ENCODE measurements at places on chromosomes 1 and 21.

DNA sequence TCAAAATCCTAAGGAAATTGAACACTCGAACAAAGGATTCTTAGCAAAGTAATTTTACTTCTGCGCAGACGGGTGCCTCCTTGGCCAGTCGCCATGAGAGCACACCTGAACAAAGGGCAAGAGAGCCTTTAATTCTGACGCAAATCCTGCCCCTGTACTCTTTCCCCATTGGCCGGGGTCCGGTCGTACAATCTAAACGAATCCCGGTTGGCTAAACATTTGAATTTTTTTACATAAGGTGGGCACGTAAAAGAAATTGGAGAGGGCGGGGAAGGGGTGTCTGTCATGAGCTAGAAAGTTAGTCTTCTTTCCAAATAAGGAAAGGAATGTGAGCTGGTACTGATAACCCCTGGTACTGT, 8.2 kb upstream of the IL22RA1 start:
- no peak for DNase-seq

DNA sequence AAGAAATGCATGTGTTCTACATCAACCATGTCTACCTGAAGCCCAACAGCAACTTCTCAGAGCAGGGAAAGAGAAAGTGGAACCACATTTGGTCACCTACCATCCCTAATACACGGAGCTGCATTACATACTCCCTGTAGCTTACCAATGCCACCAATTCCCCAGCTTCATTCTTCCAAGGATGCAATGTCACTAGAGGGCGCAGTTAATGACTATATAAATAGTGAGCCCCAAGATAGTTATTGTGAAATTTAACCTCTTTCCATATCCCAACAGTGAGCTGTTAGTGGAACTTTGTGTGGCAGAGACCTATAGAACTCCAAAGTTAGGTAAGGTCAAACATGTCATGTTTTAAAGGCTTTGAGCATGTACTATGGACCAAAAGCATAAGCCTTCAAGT, 618.3 kb downstream of the SMYD3 start:
- DNase-seq: peak; percentile 74

- DNase-seq: no peak
These were observed 35.1 kb downstream of the PIGM start for GRCh38 chr1:159996653-159997052.

GRCh38 chr1:166811691-166812090, 27.6 kb upstream of the POGK start:
- no peak for DNase-seq

- DNase-seq: no peak
These were observed 176.5 kb downstream of the RERE start for GRCh38 chr1:8640950-8641349.

GRCh38 chr1:166785987-166786386, 53.3 kb upstream of the POGK start:
- peak; percentile 7 for DNase-seq

- no peak for DNase-seq
These were observed 4.5 kb downstream of the OVAAL start for GRCh38 chr1:180563026-180563827.

- DNase-seq: no peak
These were observed 49.8 kb downstream of the GIPC2 start for GRCh38 chr1:78095593-78095992.

- no peak for DNase-seq
These were observed 58.6 kb upstream of the TMPRSS2 start for GRCh38 chr21:41566500-41567014.

DNA sequence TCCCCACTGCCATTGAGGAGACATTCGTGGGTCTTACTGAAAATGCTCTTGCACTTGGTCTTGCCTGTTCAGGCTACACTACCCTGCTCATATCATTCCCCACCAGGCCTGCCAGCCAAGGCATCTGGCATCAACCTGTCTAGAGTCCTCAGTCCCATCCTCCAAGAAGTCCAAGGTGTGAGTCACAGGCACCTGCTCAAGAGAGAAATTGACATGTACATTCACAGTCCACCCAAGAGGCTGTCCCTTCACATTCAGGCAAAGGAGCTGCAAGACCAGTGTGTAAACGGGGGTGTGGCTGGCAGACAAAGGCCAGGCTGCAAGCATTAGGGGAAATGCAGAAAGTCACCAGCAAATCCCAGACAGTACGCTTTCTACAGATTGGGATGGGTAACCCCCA, 13.1 kb upstream of the PLA2G2C start:
- no peak for DNase-seq

DNA sequence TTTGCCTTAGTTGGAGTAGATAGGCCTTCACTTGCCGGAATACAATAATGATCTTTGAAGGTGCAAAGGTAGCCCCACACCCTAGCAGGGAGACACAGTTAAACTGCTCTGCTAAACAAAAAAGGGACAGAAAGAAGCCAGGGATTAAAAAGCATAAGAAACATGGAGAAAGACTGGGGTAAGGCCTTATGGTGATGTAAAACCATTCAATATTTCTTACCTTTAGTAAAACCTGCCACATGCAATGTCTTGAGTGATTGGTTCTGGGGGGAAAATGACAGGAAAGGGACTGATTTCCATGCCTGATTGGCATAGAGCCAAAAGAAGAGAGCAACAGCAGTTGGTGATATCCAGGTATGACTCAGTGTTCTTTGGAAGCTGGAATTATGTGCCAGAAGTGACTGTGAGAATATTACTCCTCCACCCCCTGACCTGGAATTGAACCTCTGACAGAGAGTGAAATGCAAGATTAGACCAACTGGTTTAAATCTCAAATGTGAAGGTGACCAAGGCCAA, 8.1 kb downstream of the DNASE2B start:
- DNase-seq: no peak

- DNase-seq: no peak
These were observed 68.2 kb downstream of the CLSTN1 start for GRCh38 chr1:9755441-9755995.

- no peak for DNase-seq
These were observed 6.6 kb downstream of the RSBN1 start for GRCh38 chr1:113805639-113806038.

DNA sequence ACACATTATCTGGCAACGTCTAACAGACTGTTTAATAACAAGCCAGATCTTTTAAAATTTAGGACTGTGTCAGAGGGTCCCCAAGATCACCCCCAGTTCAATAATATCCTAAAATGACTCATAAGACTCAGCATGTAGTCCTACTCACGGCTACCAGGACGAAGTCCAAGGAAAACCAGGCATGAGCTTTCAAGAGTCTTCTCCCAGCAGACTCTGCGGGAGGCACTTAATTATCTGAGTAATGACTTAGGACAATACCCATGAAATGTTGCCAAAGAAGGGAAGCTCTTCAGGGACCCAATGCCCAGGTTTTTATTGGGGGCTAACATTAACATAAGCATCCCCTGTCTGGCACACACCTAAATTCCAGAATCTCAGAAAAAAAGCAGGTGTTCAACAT, 7.0 kb downstream of the HFM1 start:
- no peak for DNase-seq

DNA sequence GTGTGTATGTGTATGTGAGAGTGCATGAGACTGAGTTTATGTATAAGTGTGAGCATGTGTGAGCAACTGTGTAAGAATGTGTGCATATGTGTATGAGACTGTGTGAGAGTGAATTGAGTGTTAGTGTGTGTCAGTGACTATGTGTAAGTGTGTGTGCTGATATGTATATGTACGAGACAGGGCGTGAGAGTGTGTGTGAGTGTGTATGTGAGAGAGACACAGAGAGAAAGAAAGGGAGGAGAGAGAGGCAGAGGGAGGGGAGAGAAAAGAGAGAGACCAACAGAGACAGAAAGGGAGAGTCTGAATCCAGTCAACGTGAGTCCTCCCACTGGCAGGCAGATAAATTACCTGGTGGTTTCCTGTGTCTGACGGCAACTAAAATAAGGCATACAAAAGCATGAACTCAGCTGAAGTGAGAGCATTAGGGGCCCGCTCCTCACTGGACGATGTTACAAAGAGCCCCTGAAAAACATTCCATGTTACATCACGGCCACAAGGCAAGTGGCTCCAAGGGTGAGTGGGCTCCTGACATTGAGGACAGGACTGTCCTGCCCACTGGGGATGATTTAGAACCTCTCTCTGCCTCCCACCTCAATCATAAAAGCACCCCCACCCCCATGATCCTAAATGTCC, 66.6 kb upstream of the TIAM1 start:
- DNase-seq: peak; percentile 45

GRCh38 chr1:174118751-174119150, 40.6 kb upstream of the RABGAP1L start:
- DNase-seq: no peak

DNA sequence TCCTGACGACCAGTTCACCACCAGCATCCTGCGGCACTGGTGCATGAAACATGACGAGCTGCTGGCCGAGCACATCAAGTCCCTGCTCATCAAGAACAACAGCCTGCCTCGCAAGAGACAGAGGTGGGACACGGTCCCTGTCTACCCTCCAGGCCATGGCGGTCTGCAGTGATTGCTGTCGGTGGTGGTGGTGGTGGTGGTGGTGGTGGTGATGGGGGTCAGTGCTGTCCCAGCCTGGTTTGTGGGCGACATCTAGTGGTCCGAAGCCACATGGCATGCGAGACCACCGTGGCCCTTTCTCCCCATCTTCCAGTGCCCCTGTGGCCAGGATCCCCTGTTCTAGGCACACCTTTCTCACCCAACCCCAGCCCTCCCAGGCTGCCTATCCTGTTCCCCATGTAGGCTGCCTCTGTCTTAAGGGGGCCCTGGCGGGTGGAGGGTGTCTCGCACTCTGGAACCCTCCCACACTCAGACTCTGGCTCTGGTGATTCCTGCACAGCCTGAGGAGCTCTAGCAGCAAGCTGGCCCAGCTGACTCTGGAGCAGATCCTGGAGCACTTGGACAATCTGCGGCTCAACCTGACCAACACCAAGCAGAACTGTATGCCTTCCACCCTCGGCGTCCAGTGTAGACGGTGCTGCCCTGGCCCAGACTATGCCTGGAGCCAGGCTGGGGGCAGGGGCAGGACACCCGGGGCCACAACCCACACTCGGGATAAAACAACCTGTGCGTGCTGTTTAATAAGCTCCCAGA, 3.2 kb upstream of the SLC27A3 start:
- no peak for DNase-seq

- DNase-seq: no peak
These were observed 1.4 kb upstream of the PADI6 start for GRCh38 chr1:17370618-17371017.

DNA sequence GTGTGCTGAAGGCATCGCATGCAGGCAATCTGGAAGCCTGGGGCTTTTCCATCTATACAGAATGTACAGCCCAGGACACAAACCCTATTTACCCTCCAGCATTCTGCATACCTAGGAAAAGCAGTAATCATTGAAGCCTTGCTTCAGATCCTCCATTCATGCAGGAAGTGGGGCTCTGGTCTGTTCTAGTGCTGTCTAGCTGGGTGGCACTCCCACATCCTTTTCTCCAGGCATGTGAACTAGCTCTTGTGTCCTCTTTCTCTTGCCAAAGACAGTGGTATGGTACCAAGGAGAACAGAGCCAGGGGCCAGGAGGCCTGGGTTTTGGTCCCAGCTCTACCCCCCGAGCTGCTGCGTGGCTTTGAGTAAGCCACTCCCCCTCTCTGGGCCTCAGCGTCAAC, 21.7 kb downstream of the LRP8 start:
- DNase-seq: no peak

GRCh38 chr1:64686828-64687724, 57.8 kb upstream of the RAVER2 start:
- DNase-seq: peak; percentile 72

GRCh38 chr1:9128520-9129265, at the start of gene GPR157:
TSS of gene GPR157 (minus strand) at chr1:9129102. CDS start at chr1:9129027, 75 bp downstream.
- peak; percentile 93 for DNase-seq

- DNase-seq: peak; percentile 23
These were observed 73.9 kb downstream of the GLUL start for GRCh38 chr1:182317611-182318161.

- DNase-seq: no peak
These were observed 42.5 kb downstream of the COQ8A start for GRCh38 chr1:226982451-226983177.

GRCh38 chr1:111563619-111564018, 56.0 kb upstream of the RAP1A start:
- no peak for DNase-seq

DNA sequence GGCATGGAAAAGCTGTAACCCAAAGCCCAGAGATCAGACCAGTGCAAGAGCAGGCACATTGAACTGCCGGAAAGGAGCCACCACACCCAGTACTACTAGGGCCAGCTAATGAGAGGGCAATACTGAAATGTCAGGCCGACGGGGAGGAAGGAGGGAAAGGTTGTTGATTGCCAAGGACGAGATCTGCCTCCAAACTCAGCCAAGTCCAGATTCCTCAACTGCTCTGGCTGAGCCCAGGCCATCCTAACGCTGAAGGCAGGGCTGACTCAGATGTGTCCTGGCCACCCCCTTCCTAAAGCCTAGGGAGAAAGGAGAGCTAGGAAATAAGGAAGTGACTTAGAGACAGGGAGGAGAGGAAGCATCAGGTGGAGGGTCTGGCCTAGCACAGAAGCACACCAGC, 42.1 kb upstream of the IPO9 start:
- DNase-seq: no peak

GRCh38 chr1:56535362-56535761, 44.0 kb downstream of the PLPP3 start:
- no peak for DNase-seq

GRCh38 chr1:199173356-199173755, 534.5 kb downstream of the PTPRC start:
- peak; percentile 62 for DNase-seq

DNA sequence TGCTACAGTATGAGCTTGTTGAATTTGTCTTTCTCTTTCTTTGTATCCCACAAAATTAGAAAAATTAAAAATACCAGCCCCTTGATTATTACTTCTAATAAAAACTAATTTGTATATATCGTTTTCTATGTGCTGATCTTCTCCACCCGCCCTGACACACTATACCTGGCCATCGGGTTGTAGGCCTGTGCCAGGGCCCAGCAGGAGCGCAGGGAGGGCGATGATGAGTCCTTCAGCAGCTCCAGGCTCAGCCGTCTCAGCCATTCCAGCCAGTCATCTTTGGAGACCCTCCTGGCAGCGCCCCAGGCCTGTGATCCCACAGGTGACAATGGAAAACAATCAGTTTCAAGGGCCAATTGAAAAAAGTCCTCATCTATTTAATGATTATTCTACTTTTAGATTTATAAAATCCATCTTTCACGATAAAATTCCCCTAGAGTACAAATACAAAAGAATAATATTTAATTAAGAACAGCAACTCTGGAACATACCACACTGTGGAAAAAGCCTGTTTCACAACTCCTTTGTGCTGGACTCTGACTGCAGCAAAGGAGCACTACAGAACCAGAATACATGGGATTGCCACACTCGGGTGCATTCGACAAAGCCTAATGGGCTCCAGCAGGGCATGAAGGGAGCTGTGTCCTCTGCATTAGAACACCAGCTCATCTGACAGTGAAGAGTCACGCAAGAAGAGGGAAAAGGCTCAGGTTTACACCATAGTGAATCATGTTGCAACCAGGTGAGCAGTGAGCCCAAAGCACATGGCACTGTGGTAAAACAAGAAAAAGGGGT, 15.4 kb downstream of the ANGPTL7 start:
- DNase-seq: no peak

GRCh38 chr1:63009421-63009820, 225.5 kb downstream of the ATG4C start:
- no peak for DNase-seq

Data from suppressor macrophage treated with lipopolysaccharide for 1 hour (primary cell).